Breast epithelium (tissue), 4 donors: ENCODE measurements at places on chromosomes 1 and 21.

- no peak for DNase-seq
Measured at GRCh38 chr1:27445177-27445936, 44.6 kb downstream of the WASF2 start.

DNA sequence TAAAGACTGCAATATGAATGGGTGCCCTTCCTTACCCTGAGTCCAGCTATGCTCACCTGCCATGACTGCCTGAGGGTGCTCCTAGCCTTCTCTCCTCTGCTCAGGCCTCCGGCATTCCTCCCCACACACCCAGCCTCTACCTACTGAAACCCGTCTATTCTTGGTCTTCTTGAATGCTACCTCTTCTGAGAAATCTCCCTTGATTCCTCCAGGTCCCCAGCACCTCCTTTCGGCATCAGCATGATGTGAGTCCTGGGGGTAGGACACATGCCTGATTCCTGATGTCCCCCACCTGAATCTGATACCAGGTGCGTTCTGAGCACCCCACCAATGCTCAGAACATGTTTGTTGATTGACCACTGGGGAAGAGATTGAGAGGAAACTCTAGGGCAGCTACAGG is 8.6 kb downstream of the LDLRAD1 start:
- no peak for DNase-seq

DNA sequence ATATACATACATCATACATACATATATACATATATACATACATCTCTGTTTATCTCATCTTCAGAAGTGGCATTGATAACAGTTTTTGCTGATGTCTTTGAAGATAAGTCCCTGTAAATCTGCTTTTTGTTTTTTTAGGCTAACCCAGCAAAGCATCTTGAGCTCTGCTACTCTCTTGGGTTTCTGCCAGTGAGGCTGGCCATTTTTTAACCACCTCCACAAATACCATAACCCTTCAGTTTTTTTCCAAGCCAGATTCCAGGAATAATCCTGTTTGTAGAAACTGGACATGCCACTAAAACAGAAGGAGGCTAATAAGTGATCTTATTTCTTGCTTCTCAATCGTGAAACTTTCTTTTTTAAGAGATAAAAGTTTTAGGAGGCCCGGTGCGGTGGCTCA is 21.6 kb downstream of the SDHC start:
- no peak for DNase-seq

- DNase-seq = no peak
Measured at GRCh38 chr1:180646093-180646492, 14.3 kb downstream of the XPR1 start.

GRCh38 chr1:45619149-45619921 is 4.5 kb downstream of the CCDC17 start:
- DNase-seq = no peak

DNA sequence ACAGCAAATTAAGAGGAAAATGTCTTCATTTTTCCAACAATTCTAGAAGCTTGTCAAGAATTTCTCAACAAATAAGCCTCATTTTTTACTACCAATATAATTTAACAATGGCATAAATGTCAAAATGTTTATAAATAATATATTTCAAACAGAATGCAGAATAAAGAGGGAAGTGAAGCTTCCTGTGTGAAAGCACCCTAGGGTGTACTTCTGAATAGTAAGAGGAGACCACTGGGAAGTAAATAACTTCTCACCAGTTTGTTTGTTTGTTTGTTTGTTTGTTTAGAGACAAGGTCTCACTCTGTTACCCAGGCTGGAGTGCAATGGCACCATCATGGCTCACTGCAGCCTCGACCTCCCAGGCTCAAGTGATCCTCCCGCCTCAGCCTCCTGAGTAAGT is 244.3 kb downstream of the SLC45A1 start:
- DNase-seq = no peak
